Activated CD4-positive, alpha-beta T cell treated with anti-CD3 and anti-CD28 coated beads, Interleukin-2, Interleukin-4, amounts not matched to agents 100 ng/mL and 50 ng/mL, durations not matched to agents 16 hours and 8 hours (primary cell): ENCODE measurements at places on chromosomes 2 and 18.

GRCh38 chr2:88885679-88886416 lies 194.4 kb downstream of the RPIA start:
- DNase-seq: no peak

DNA sequence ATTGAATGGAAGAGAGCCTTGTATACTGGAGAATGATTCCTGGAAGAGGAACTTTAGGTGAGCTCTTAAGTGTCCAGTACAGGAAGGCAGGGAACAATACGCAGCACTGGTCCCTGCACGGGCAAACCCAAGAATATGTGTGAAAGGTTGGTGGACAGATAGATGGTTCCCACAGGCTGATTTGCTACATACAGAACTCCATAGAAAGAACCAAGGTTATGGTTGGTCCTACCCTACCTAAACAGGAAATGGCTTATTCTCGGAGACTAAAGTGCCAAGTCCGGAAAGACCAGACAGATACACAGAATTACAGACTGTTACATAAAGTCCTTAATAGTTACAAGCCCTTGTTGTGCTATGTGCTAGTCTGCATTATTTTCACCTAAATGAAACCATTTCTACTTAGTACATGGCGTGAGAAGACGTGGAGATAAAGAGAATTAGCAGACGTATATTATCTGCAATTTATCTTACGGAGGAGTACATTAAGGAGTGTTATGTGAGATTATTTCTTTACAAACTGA lies 1.2 kb downstream of the REV1 start:
- peak; percentile 28 for DNase-seq

- DNase-seq: no peak
These were observed 608.2 kb upstream of the ACVR2A start for GRCh38 chr2:147236601-147237000.

DNA sequence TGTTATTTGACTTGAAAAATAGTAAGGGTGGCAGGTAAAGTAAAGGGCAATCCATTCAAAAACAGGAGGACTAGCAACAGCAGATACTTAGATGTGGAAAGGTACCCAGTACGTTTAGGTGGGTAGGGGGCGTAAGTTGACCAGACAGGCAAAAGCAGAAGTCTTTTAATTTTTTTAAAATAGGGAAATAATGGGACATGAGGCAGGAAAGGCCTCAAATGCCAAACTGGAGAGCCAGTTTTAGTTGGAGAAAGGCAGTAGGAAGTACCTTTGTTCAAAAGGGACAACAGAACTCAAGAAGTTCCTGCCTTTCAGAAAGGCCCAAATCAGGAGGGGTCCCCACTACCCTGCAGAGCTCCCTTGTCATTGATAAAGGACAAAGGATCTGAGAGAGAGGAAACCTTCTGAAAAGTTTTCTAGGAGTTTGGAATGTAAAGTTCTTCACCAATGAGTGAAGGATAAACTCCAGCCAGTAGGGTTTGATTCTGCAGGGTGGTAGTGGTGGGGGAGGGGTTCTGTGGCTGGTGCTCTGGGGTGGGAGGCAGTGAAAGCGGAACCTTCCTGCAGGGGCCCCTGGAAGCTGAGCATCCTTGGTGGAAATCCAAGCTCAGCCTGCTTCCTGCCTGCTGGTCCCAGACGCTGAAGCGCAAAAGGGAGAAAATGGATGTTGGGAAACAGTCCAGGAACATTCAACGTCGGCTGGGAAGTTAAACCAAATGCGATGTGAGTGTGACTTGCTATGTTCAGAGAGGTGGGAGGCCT lies 40.1 kb downstream of the TMEM17 start:
- DNase-seq: no peak

DNA sequence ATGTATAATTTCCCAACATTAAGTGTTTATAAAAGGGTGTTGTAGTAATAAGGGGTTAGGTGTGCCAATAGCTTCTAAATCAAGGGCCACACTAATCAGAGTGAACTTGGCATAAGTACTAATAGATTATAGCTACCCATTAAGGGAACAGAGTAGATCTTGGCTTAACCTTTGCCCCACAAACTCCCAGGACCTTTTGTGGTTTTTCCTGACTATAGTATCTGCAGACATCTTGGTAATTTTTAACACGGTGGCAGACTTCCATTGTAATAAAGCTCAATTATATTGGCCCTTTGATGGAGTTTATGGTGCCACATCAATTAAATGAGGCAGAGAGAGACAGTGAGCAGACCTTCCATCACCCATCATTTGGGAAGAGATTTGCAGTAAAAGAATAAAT lies 358.5 kb upstream of the HNRNPA3 start:
- DNase-seq: no peak

- DNase-seq: peak; percentile 4
These were observed 1.5 kb downstream of the PXDN start for GRCh38 chr2:1742681-1743395.

- no peak for DNase-seq
These were observed 58.0 kb upstream of the BOD1L2 start for GRCh38 chr18:57088883-57089282.

DNA sequence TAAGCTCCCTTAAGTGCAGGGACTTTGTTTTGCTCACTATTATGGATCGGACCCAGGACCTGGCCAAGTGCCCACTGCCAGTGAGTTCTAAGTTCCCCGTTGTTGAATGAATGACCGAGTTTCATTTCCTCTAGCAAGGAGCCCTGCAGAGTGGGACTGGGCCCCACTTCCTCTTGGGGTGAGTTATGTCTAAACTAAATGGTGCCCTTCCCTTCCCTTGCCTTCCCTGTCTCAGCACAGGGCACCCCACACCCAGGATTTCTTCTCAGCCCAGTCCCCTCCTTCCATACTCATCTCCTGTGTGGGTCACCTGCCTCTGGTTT lies 195.3 kb upstream of the HS6ST1 start:
- no peak for DNase-seq

DNA sequence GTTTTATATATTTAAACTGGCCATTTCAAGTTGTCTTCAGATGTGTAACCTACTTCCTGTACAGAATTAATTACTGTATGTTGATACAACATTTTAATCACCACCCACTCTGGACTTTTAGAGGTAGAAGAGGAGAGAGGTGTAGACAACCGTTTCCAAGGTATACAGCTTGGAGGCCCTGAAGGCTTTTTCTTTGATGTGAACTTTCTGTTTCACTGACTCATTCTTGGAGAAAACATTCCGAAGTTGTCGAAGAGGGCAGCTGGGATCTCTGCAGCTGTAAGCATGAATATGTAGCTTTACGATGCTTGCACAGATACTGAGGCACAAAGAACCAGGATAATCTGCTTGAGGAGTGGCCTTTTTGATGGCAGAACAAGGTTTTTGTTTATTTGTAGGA lies 137.0 kb downstream of the NCKAP5 start:
- no peak for DNase-seq

GRCh38 chr2:15038366-15039364 lies 406.1 kb downstream of the LRATD1 start:
- DNase-seq: peak; percentile 29

DNA sequence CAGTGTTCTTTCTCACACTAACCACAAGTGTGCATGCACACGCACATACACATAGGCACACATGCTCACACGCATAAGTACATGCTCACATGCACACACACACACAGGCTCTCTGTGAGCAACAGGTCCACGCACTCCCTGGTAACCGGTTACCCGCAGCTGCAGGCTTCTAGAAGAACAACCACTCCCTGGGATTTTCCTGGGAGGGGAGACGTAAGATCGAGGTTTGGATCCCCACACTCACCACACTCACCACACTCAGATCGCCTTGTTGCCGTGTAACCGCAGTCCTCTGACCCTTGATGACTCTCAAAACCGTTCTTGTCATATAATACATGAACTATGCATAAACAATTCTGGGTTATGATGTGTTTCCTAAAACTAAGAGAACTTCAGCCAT lies 42.2 kb downstream of the TTC32 start:
- DNase-seq: no peak
